ENCODE measurements at places on chromosomes 7 and 10.

GRCh38 chr10:77156406-77156879, 481.2 kb downstream of the KCNMA1 start:
- peak; percentile 51 for DNase-seq

- DNase-seq = peak; percentile 65
These were observed 135.8 kb downstream of the ARID5B start for GRCh38 chr10:62037166-62037831.

DNA sequence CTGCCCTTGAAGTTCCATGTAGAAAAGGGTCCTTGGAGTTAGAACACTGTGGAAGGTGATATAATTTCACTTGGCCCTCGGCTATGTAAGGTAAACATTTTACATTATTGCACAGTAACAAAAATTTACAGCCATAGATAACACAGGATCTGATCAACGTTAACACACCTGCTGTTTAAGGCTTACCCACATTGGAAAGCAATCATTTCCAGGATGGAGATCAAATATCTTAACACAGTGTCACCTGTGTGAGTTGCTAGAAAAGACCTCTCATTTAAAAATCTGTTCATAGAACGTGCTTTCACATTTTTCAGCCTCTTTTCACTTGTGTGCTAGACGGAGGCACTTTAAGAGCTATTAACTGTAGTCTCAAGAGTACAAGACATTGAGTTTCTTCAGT, 1.9 kb downstream of the TMEM229A start:
- DNase-seq = no peak

- DNase-seq = no peak
These were observed 210.3 kb downstream of the TRIL start for GRCh38 chr7:28747854-28748253.

GRCh38 chr7:92769394-92769699, 67.0 kb downstream of the CDK6 start:
- DNase-seq = no peak

DNA sequence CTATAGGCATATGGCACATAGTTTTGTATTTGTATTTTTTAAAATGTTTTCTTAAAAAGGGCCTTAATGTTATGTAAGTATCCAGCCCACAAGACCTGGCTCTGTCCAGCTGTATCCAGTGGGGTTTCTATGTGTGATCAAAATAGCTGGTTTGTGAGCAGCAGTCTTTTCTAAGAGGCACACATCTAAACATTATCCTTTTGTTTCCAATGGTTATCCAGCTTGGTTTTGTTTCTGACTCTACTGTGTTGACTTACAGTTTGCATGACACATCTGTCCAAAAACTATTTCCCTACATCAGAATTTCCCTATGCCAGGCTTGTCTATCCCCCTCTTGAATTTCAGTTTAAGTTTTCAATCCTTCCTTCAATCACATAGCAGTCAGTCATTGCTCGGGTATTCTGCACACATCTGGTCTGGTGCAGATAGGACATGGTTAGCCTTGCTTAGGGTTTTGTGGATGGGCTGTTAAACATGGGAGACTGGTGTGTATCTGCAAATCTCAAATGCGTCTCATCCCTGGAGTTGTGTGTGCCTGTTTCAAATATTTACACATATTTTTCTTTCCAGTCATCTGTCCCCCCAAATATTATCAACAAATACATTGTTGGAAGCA, 104.2 kb downstream of the SAMD9 start:
- no peak for DNase-seq

GRCh38 chr7:152411389-152411788, 24.4 kb downstream of the KMT2C start:
- no peak for DNase-seq

DNA sequence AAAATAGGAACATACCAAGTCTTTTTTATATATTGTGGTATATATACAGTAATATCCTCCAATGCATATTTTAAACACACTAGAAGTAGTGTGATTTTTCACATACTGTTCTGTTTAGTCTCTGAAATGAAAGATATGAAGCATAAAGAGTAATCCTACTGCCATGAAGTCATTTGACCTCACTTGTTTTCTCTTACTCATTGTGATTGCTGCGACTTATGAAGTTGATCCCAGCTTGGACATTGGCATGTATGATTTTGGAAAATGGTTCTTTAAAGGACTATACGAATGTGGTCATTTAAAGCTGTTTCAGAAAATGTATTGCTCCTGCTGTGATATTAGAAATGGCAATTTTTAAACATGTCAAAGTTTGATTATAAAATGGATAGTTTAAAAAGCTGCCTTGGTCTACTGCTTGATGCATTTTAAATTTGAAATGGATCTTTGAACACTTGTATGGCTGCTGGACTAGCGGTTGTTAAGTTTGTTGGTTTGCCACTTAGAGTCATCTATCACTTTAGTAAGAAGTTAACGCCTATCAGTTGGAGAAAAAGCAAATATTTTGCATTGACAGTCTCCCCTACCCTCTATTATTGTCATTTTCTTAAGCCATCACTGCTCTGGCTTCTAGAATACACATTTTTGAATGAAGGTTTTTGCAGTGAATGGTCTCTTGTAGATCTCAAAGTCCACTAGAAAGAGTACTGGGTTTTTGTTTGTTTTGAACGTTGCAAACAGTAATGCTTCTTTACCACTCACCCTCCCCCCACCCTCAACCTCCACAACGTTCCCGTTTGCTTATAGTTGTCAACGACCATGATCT, 881 bp upstream of the PCGF5 start:
- DNase-seq = no peak

GRCh38 chr10:104332243-104333031, 5.8 kb downstream of the ITPRIP start:
- DNase-seq = no peak

DNA sequence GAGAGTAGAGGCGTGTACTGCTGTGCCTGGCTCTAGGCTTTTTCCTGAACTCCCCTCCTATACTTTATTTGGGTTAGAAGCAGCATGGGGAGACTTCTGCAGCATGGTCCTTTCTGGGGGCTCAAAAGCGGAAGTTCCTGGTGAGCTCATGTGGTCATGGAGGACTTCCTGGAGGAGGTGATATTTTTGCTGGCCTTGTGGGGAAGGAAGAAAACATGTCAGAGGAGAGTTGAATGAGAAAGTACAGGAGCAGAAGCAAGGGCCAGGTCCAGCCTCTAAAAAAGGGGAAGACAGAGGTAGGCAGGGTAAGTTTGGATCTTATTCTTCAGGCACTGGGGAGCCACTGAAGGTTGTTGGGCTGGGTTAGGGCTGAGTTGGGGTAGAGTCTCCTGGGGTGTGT, 45.5 kb downstream of the CASTOR2 start:
- no peak for DNase-seq

DNA sequence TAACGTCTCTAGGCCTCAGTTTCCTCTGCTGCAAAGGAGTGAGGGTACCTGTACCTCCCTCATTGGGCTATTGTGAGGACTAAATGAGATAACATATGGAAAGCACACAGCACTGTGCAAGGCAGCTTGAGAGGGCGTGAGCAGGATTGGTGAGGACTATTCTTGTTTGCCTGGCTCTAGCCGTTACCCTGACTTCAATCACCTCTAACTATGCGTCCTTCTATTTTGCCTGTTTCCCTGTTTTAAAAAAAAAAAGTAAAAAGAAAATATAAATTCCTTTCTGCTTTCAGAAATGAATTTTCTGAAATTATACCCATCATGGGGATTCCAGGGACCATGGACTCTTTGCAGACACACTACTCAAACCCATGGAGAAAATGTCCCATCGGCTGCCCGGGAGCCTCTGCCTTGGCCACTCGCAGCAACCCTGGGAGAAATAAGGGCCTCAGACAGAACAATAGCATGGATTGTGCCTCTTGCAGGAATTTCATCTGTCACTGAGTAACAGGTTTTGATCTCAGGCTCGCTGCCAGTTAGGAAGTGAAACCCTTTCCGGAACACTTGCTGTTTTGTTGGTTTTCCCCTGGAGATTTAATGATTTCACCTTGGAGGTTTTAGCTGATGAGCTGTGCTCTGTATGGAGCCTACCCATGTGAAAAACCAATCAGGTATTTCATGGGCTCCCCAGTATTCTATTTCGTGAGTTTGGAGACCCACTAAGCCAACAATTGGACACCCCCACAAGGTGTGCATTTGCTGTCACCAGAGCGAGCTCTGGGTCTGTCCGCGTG, 55.6 kb downstream of the STEAP1B start:
- DNase-seq = no peak

GRCh38 chr7:133115596-133115995, 33.7 kb upstream of the CHCHD3 start:
- no peak for DNase-seq

DNA sequence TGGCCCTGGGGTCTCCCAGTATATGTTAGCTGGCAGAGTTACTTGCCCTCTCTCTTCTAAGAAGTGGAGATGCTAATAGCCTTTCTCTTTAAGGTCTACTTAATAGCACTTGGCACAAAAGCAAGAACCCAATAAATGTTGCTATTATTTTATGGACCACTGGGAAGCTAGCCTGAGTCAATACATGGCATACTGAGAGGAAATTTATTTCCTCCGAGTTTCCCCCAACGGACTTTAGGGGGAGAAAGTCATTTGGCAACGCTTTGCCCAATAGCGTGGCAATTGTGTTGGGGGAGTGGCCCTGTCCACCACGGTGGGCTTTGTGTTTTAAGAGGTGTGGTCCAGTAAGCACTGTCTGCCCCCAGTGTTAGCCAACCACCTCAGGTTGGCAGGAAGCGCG, 87.4 kb upstream of the SMNDC1 start:
- DNase-seq = no peak

GRCh38 chr7:101743241-101743994, 74.0 kb upstream of the CUX1 start:
- DNase-seq = peak; percentile 68

DNA sequence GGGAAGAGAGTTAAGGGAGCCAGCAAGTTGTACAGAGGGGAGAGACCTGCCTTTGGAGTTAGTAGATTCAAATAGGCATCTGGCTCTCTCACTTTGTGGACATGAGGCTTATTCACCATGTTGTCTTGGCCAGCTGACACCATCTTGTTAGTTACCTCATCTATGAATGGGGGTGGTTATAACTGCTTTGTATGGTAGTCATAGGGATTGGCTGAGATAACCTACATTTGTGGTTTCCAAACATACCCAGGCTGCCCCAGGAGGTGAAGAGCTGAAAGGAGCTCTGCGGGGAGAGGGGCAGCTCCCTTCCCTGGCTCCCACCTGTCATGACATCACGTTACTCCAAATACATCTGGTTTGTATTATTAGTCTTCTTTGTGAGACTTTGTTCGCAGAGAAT, 393.3 kb upstream of the AUTS2 start:
- DNase-seq = peak; percentile 35

GRCh38 chr7:44325811-44326241, 432 bp upstream of the CAMK2B start:
- no peak for DNase-seq

GRCh38 chr7:25521236-25521635, 292.9 kb upstream of the NPVF start:
- no peak for DNase-seq

DNA sequence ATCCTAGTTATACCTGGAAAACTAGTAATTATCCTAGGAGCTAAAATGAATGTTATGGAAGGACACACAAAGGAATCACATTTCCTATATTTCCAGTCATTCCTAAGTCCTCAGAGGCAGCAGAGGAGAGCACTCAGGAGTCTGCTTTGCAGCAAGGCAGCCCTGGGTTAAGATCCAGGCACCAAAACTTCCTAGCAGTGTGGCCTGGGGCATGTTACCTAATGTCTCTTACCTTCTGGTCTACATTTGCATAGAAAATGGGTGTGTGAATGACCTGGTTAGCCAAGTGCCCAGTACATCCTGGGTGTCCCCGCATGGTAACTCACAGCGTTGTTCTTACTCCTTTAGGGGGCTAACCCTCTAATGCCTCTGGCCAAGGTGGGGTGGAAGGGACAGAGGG, 135.9 kb downstream of the TAX1BP1 start:
- DNase-seq = no peak

DNA sequence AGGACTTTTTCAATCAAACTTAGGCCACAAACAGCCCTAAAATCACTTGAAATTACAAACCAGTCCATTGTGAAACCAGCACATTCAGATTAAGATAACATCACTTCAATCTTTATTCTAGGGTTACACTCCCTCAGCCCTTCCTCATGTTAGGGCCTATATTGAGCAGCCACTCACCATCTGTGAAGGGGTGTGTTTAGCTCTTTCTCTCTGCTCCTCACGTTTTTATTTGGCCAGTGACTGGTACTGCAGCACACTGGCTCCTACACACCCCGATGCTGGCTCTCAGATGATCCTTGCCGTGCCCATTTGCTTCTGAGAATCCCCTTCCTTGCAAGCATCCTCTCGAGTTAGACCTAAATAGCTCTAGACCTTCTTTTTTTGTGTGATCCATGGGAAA, 604.5 kb downstream of the INHBA start:
- no peak for DNase-seq

DNA sequence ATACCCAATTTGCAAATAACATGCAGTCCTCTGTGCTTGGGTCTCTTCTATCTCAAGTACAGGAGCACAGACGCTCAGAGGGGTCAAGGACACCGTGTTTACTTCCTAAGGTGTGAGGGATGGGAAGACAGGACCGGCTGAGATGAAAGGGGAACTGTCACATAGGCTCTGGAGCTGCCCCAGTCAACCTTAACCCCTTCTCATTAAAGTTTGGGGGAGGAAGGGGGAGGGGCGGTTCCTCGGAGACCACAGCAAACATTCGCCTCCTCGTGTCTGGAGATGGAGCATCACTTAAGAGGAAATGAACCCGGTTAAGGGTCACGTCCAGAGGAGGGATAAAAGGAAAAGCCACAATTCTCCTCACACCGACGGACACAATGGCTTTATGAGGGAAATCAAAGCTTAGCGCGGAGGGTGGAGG, 1.1 kb downstream of the SH3PXD2A start:
- DNase-seq = no peak

DNA sequence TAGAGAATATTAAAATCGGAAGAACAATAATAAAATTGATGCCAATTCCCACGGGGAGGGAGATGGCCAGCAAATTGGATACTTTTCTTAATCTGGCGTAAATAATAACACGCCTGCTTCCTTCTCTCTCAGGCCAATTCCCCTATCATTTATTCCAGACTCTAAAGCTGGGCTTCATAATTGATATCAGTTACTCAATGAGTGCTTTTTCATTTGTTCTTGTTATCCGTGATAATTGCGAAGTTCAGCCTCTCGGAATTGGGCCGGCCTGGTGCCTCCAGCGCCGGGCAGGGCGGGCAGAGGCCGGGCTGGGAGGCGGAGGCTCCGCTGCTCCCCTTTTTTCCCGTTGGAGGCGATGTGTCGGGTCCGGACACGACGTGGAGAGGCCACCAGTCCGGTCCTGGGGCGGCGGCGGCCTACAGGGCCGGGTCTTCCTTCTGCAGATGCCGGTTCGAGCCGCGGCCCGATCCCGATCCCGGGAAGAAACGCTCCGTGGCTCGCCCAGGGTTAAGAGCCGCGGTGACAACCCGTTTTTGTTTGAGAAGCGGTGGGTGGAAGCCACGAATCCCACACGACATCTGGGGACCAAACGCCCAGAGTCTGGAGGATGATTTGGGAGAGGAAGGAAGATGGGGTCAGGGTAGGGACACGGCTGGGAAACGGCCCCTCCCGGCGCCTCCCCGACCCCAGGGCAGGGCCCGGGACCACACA, 13.6 kb downstream of the UNCX start:
- no peak for DNase-seq

Data from AG08395 (cell line).